ENCODE measurements at places on chromosomes 3 and 15.

DNA sequence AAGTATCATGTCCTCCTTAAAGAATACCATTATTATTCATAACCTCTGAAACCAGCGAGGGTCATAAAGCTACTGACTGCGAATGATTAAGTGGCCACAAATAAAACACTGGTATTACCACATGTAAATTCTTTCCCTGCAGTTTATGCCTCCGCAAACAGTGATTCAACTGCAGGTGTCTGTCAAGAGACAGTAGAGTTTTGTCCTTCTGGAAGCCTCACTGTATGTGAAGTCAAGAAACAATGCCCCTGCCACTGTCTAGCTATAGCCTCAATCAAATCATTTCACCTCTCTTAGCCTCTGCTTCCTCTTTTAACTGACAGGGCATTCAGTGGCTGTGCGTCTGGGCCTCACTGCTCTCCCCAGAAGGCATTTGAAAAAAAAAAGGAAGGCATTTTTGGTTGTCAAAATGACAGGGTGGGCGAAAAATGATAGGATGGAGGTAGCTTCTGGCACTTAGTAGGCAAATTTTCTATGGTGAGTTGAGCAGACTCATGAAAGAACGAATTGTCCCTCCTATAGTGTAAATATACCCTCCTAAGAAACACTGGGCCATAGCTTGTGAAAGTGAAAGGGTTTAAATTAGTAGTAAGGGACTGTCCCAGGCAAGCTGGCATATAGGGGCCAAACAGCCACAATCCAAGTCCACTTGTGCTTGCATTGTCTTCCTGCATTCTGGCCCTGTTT lies 66.7 kb downstream of the FILIP1L start:
- peak; percentile 19 for DNase-seq

- no peak for DNase-seq
Measured at GRCh38 chr3:59876533-59877062, 826.8 kb upstream of the CFAP20DC start.

- no peak for DNase-seq
Measured at GRCh38 chr3:195764961-195765706, 44.4 kb downstream of the MUC20 start.

DNA sequence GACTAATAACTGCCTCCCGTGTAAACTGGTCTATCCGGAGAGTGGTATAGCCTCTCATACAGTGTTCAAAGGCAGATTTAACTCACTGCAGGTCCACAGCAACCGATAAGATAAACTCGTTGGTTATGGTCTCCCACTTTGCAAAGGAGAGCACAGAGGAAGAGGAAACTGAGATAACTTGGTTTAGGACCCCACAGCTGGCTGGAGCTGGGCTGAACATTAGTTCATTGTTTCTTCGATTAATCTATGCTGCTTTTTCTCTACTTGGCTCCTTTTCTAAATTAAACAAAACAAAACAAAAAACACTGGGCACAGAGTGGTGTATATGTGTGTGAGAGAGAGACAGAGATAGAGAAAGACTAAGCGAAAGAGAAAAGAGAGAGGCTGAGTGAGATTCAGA lies 5.0 kb upstream of the DLG1 start:
- no peak for DNase-seq

DNA sequence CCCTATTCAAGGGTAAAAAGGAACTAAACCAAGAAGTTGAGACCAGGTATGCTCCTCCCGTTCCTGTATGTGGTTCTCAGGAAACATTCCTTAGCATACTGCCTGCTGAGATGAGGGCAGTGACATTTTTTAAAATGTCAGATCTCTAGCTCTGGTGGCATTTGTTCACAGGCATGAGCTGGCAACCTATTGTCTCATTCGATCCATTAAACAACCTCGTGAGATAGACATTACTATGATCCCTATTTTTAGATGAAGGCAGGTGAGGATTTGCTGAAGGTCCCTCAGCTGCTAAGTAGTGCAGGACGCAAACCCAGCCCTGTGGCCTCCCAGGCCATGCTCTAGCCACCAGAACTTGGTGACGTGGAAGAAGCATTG lies 74.9 kb downstream of the SIDT1 start:
- no peak for DNase-seq

- no peak for DNase-seq
Measured at GRCh38 chr3:42983927-42984326, 4.8 kb downstream of the GASK1A start.

GRCh38 chr15:88179562-88179961 lies 77.0 kb downstream of the NTRK3 start:
- no peak for DNase-seq

DNA sequence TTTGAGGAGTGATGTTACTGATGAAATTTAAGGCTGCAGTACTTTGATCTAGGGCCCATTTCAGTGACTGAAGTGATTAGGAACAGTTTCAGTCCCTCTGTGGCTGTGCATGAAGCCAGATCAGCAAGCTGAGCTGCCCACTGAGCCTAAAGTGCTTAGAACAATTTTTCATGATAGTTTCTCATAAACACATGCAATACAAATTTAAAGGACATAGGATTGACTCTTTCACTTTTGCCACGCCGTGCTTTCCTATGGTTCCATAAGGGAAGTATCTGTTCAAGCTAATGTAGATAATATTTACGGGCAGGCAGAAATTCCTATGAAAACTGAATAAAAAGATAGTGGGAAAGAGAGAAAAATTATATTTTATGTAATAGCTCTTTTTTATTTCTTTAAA lies 10.6 kb downstream of the ANKUB1 start:
- no peak for DNase-seq

DNA sequence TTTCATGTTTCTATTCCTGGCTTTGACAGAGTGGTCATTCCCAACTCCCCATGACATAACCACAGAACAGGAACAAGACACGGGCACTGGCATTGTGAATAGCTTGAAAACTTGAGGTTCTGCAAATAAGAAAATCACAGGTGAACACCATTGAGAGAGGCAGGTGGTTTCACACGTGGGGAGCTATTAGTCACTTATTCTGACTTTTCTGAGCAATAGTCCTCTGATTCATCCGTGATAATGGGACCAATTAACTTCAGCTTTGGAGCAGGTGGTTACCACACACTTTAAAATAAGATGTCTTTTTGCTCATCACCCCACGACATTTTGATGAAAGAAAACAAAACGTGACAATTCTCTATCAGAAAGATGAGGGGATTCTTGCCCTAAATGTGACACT lies 224.7 kb downstream of the KLF13 start:
- peak; percentile 10 for DNase-seq

DNA sequence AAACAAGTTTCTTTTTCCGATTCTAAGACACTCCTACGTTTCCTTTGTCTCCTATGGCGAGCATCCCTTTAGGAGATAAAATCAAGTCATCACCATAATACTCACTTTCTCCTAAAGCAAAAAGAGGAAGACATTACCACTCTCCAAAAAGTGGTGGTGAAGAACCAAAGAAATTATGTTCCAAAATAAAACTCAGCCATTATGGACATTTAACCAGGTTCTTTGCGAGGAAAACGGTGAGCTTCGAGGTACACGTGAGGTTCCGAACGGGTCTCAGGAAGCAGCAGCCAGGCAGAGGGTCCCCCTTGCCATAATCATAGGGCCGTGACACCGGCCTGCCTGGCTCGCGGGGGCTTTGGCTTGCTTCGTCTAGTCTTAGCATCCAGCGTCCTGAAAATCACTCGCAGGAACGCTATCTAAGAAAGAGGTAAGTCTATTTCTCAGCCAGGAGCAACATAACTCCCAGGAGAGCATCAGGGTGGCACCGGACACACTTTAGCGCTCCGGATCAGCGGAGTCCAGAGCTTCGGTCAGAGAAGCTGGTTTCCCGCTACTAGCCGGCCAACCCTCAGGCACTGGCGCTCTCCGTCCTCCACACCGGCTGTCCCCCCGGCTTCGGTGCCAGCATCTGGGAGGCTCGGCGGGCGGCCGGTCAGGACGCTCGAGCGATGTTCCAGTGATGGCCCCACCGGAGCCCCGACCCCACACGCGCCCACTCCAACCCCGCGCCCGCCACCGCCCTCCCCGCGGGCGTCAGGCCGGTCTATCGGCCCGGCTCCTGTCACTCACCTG lies 581 bp downstream of the IP6K1 start:
- no peak for DNase-seq

- no peak for DNase-seq
Measured at GRCh38 chr3:95424279-95424678, 1361.4 kb downstream of the NSUN3 start.

- no peak for DNase-seq
Measured at GRCh38 chr3:55531321-55531720, 44.2 kb upstream of the WNT5A start.

DNA sequence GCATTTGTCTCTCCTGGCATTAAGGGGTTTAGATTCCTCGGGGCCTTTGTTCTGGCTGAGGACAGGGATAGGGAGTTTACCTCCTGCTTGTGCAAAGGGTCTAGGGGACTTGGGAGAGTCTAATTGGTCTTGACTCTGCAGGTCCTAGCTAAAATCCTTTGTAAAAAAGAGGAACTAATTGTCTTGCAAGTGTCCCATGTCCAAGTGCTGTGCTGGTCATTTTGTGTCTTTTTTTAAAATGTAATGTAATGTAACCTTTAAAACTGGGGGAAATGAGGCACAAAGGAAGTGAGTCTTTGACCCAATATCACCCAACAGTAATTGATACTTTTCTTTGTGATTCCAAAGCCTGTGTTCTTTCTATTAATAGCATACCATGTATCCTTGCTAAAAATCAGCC lies 14.9 kb upstream of the C3orf80 start:
- DNase-seq: no peak

DNA sequence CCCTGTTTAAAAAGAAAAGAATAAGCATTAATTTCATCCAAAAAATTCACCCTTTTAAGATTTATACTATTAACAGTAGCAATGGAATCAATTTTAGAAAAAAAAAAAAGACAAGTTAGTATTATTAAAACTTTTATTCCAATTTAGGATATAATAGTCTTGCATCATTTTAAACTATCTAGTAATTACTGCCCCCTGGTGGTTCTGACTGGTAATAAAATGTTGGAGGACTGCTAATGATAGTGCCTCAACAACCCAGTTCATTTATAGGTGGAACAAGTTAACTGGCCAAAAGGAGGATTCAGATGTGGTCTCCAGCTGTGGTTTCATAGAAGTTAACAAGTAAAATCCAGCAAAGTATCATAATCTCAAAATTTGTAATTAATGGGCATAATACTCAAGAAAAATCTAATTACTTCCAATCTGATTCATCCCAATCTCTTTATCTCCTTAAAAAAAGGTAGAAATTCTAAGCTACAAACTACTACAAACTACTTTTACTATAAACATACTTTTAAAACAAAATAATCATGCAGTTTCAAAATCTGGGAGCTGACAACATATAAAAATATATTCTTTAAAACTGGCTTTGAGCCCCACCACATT lies 30.7 kb upstream of the WDR49 start:
- DNase-seq: peak; percentile 72

DNA sequence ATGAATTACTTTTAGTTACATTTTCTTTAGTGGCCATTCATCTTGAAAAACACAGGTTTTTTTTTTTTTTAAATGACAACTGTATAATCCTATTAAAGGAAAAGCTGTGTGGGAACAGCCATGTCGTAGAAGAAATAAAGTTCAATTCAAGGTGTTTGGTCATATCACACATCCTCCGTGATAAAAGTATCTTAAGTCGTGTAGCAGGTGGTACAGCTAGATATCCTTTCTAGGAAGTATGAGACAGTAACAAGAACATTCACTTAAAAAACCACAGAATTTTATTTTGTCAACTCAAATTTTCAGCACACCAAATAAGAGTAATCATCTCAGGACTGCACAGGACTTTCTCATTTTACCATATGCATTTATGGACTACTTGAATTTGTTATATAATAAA lies 16.1 kb downstream of the ZDHHC23 start:
- DNase-seq: no peak

- DNase-seq: no peak
Measured at GRCh38 chr3:109050591-109051167, 67.3 kb downstream of the MORC1 start.

- no peak for DNase-seq
Measured at GRCh38 chr15:85430406-85431204, 50.2 kb downstream of the AKAP13 start.

DNA sequence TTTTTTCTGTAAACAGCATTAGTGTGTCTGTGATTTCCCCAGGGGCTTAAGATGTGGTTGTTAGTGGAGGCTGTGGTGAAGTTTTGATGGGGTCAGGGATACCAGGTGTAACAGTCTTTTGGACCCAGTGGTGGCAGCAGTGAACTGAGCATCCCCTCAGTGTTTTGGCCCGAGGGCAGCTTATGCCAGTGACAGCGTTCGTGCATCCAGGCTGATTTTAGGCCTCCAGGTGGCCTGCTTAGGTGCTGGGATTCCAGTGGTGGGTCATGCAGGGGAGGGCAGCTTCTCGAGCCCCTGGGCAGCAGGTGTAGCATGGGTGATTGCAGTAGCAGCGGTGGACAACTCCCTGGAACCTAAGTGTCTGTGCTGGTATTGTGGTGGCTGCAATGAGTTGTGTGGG lies 29.2 kb downstream of the STT3B start:
- no peak for DNase-seq

GRCh38 chr3:134039161-134039862 lies 9.6 kb upstream of the SLCO2A1 start:
- no peak for DNase-seq
